ENCODE measurements at places on chromosomes 7 and 10.

DNA sequence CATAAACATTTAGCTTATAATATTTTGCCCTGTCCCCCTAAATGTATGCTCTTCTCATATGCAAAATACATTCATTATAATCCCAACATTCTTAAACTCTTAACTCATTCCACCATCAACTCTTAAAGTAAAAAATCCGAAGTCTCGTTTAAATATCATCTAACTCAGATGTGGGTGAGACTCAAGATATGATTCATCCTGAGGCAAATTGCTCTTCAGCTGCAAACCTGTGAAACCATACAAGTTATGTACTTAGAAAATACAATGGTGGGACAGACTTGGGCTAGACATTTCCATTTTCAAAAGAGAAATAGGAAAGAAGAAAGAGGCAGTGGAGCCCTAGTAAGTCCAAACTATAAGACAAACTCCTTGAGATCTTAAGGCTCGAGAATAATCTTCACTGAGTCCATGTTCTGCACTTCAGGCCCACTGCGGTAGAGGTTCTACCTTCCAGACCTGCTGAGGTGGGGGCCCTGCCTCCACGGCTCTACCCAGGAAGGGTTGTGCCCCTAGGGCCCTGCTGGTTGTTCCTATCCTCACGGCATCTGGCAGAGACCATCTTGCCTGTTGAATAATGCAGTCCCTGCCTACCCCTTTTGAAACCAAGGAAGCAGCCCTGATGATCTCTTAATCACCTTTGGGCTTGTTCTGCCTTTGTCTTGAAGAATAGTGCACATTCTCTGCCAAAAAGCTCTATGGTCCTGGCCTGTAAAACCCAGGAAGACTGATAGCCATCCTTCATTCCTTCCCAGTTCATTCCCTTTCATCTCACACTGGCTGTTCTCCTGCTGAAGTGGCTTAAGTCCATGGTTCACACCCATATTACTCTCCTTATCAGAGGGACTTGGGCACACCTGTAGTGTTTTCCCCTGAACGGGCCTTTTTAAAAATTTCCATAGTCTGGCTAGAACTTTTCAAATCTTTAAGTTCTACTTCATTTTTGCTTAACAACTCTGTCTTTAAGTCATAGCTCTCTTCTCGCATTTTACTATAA, 37.3 kb downstream of the INPP5F start:
- DNase-seq = no peak

DNA sequence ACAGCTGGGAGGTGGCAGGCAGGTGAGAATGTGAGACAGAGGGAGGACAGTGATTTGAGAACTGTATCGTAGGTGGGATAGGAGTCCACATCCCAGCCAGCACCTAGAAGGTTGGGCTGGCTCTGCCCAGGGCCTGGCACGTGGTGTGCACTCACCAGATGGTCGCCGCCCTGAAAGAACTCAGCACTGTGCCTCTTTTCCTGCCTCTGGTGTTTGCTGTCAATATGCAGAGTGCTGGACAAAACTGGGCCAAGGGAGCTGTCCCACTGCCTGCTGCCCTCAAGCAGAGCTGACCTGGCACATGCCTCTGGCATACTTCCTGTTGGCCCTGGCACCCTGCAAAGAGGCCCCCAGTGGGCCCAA, 36.8 kb downstream of the CHST3 start:
- no peak for DNase-seq

DNA sequence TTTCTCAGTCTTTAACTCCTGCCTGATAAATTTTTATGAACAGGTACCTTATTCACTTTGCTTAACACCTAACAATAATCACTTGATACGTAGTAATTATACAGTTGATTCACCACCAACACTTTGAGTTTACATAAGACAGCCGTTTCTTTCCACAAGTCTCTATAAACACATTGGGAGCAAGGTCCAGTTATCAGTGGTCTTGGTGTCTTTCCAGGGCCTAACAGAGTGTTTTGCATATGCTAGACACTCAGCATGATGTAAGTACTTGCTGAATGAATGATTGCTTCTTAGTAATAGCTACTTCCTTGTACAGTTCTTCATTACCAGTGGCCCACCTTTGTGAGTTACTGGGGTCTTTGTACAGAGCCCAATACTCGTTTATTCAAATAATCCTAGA, 6.4 kb downstream of the CLDN12 start:
- no peak for DNase-seq

DNA sequence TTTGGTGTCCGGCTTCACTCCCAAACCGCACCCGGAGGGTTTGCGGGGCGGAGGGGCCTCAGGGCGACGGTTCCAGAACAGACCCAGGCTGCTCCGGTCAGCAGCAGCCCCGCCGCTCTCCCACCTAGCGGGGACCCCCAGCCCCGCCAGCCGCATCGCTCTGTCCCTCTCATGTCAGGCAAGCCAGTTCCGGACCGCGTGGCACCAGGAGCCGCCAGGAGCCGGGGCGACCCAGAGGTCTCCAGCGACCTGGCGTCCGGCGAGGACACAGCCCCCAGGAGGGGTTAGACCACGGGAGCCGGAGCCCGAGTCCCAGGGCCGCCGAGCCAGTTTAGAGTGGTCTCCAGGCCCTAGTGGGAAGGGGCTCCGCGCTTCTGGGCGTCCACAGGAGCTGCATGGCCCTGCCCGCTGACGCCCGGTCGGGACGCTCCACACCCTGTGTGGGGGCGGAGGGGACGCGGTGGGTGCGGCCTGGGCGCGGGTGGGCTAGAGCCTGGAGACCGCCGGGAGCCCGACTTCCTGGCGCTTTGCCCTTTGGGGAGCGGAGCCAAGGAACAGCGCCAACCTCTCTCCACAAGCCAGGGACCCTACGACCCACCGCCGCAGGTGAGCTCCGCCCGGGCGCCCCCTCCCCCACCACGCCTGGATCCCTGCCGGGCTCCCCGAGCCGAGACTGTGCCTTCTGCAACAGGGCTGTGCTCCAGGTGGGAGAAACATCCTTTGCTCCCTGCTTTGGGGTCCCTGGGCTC, 43.4 kb downstream of the ZNF117 start:
- no peak for DNase-seq

GRCh38 chr7:132140341-132140740, 435.9 kb downstream of the PLXNA4 start:
- no peak for DNase-seq

DNA sequence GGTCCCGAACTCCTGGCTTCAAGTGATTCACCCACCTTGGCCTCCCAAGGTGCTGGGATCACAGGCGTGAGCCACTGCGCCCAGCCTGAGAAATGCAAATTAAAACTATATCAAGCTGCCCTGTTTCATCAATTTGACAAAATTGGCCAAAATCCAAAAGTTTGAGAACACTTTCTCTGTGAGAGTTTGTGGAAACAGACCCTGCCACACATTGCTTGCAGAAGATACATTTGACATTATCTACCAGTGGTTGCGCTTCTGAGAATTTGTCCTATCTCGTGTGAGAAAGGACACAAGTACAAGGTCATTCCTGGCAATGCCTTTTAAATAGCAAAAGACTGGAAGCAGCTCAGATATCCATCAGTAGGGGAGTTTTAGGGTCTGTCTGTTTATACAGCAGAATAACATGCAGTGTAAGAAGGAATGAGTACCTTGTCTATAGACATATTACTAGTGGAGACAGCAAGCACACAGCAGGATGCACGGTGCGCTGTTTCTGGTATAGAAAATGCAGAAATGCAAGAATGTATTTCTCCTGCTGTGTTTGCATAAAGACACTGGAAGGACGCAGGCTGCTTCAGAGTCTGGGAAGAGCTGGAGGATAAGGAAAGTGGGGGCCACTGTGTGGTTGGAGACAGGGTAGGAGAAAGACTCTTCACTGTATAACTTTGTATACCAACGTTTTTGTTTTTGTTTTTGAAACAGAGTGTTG, 4.3 kb downstream of the LHPP start:
- DNase-seq = no peak

DNA sequence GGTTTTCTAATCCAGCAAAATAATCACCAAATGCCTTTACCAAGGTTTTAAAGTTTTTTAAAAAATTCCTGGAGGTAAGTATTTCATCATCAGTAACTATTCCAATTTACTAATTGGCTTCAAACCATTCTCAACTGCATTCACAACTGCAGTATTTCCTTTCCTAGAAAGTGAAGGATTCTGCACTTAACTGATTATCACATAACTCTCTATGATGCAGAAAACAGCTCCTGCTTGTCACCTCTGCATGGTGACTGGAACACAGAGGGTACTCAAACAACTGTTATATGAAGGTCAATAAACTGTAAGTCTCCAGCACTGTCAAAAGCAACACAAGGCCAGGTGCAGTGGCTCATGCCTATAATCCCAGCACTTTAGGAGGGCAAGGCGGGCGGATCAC, 42.6 kb downstream of the SRPK2 start:
- DNase-seq = no peak

DNA sequence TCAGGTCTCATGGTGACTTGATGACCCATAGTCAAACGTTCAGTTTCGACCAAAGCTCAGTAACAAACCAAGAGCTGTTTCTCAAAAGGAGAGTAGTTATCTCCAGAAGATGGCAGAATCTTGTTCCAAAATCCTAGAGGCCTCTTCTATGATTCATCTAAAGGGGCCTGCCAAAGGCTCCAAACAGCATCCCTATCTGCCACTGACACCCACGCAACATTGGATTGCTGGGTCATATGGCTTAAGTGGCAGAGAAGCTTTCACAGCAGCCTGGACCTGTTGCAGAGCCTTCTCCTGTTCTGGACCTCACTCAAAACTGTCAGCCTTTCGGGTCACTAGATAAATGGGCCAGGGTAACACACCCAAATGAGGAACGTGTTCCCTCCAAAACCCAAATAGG, 54.0 kb upstream of the LRRC18 start:
- DNase-seq = no peak

GRCh38 chr10:1368842-1369171, 312.6 kb downstream of the WDR37 start:
- DNase-seq = peak; percentile 71

DNA sequence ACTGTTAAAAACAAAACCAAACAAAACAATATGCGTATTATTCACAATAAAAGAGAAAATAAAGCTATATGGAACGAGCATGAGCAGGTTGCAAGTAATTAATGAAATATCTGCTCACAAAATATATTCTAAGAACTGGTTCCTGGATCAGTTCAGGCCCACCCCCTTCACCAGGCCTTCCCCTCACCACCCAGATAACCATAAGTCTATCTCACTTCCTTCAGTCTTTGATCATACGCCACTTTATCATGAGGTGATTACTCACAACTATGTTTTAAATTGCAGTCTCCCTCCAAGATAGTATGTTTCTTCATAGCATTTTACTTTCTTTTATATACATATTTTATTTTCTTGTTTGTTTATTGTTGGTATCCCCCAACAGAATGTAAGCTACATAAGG, 263.1 kb upstream of the HGF start:
- DNase-seq = no peak

GRCh38 chr7:74501298-74501697, 47.6 kb downstream of the GTF2IRD1 start:
- DNase-seq = no peak

DNA sequence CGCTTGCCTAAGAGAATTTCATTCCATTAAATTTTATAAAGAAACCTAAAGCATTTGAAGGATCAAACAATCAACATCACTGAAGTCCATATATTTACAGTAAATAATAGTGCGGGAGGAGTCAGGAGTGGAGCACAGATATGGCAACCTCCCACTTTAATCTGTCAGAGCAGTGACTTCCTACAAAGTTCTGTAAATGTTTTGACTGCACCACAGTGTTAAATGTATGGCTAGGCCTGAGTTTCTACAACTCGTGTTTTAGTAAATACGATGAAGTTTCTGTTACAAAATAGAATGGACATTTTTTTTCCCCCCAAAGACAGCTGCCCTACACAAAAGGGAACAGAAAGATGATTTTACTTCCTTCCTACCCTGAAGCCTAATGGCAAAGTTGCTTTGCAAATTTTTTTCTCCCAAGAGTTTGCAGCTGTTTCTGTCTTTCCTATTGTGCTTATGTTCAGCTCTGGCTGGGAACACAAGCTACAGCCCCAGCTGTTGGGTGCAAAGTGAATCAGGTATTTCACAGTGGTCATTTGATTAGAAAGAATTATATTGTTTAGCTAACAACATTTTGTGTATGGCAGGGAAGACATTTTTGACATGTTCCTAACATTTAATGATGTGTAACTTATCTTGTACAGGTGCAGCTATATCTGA, 62.1 kb downstream of the MET start:
- DNase-seq = no peak

GRCh38 chr7:29955075-29955792, 34.4 kb downstream of the SCRN1 start:
- no peak for DNase-seq

DNA sequence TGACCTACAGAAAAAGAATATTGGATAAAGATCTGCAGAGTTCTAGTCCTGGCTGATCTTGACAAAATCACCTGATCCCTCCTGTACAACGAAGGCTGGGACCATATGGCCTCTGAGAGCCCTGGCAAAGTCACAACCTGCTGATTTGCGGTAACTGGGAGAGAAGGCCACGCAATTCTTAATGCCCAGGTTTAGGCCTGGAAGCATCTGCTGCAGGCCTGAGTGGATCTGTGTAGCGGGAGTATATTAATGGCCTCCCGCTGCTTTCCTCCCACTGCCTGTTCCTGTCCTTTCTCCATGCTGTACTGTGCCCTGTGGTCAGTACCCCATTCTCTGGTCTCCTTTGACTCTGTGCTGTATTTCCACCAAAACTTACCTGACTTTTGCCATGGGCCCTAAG, 24.2 kb downstream of the AKR1B1 start:
- DNase-seq = no peak

DNA sequence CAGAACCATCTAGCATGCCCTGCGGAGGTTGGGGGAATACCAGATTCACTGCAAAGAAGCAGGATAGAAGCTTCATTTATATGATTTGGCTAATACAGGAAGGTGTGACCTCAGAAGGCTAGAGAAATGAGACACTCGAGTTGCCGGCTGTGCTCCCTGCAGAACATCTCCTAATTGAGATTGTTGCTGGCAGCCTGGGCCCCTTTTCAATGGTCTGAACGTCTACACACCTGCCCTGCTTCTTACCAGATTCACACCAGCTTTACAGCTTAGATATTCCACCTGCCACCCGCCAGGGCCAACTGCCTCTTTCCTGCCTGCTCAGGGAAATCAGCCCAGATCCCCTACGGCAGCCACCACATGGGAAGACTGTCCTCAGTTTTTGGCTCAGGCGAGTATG, 475.3 kb upstream of the AUTS2 start:
- DNase-seq = no peak

Measured in activated CD4-positive, alpha-beta T cell treated with anti-CD3 and anti-CD28 coated beads for 48 hours (primary cell).